CD4-positive, alpha-beta T cell treated with Interleukin-4 for 1 hour (primary cell): ENCODE measurements at places on chromosomes 11 and 22.

DNA sequence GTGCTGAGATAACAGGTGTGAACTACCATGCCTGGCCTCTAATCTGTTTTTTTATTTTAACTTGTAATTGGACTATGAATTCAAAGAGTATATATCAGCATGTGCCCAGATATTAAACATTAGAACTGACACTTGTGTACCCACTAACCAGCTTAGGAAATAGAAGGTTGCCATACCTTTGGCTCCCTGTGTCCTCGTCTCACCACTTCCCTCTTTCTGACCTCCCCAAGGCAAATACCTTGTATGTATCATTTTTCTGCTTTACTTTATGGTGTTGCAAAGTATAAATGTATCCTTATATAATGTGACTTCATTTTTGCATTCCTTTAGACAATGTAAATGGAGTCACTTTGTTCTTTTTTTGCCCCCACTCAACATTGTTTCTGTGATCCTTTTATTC lies 9.1 kb downstream of the PPP6R3 start:
- no peak for DNase-seq

- no peak for DNase-seq
These were observed 64.8 kb downstream of the LRRC4C start for GRCh38 chr11:41394521-41395195.

- DNase-seq: no peak
These were observed 34.0 kb downstream of the IRAG1 start for GRCh38 chr11:10659339-10660216.

GRCh38 chr11:107789767-107790166 lies 68.8 kb downstream of the SLC35F2 start:
- DNase-seq: no peak

DNA sequence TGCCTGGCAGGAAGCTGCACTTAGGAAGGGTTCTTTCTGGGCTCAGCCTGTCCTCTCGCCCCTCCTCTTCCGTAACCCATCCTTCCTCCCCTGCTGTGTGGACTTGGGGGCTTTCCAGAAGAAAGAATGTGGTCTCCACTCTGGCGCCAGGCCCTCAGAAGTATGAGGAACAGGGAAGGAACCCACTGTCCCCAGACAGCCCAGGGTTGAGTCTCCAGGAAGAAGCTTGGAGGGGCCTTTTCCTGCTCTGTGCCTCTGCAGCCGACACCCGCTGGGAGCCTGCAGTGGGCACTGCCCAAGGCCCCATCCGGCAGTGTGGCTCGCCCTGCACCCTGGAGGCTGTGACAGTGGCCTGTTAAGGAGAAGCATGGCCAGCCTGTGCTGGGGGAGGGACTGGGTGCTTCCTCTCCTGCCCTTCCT lies 112.6 kb downstream of the ST3GAL4 start:
- no peak for DNase-seq

GRCh38 chr11:108891909-108892511 lies 227.1 kb downstream of the DDX10 start:
- no peak for DNase-seq

- no peak for DNase-seq
These were observed 102.2 kb downstream of the MICAL3 start for GRCh38 chr22:17921871-17922821.

GRCh38 chr11:34344768-34345539 lies 12.9 kb downstream of the ABTB2 start:
- no peak for DNase-seq

DNA sequence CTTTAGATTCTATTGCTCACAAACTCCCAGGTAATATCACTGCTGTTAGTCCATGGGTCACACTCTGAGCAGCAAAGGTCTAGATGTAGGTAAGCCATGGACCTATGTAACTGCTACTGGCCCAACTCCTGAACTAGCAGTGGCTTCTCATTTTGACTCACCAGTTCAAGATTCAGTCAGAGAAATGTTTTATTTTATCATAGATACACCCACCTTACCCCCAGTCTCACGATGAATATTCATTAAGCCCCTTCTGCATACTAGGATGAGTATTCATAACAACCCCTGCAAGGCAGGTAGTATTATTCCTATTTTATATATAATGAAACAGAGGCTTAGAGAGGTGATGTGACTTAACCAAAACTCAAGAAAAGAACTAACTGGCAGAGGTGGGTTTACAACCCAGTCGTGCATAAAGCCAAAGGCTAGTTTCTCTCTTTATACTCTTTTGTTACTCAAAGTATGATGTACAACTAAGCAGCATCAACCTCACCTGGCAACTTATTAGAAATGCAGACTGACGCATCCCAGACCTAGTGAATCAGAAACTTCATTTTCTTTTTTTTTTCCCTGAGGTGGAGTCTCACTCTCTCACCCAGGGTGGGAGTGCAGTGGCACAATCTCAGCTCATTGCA lies 957.6 kb upstream of the CCDC90B start:
- no peak for DNase-seq

DNA sequence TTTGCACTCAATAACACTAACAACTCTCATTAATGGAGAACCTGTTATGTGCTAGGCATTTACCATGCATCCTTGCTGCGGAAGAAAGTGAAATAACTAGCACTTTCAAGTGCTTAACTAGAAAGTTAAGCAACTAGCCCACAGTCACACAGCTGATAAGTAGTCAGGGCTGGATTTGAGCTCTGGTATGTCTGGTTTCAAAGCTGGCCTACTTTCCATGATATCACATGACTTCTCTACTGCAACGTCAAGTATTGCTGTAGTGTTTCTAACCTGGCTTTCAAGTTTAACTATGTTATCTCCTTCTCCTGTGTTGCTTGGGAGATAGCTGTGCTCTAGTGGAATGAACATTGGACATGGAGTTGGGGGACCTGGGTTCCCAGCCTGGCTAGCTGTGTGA lies 12.1 kb downstream of the SLC15A3 start:
- no peak for DNase-seq

GRCh38 chr22:26199665-26200064 lies 30.4 kb downstream of the SEZ6L start:
- no peak for DNase-seq

DNA sequence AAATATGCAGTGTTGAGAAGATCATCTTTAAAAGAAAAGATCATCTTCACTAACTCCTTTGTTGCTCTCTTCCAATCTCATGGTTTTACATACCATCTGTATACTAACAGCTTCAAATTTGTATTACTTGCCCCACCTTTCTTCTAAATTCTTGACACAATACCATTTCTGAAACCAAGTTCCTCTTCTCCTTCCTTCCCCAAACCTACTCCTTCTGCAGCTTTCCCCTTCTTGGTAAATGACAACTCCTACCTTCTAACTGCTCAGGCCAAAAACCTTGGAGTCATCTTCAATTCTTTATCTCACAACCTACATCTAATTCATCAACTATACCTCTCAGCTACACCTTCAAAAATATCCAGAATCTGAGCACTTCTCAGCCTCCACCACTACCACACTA lies 9.3 kb downstream of the PRCP start:
- no peak for DNase-seq

GRCh38 chr22:49958931-49959781 lies 1.4 kb upstream of the PIM3 start:
- no peak for DNase-seq

DNA sequence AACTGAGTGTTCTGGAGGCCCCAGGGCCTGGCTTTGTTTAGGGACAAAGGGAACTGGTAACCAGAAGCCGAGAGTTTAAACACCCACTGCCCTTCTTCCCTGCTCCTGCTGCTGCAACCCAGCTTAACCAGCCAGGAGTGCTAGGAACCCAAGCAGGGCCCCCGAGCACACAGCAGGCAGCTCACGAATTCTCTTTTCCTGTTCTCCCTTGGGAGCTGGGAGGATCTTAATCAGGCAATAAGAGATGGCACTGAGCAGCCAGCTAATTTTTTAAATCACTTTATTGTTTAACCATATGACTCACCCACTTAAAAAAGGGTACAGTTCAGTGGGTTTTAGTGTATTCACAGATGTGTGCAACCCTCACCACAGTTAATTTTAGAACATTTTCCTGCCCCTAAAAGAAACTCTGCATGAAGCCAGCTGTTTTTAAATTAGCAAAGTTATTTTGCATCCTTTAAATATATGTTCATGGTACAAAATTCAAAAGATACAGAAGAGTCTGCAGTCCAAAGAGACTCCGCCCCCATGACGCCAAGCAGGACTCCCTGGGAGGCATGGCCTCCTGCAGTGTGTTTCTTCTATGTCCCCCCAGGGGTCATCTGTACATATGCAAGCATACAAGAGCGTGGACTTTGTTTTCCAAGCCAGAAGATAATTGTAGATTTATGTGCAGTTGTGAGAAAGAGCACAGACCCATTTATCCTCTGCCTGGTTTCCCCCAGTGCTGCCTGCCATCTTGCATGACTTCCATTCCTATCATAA lies 18.9 kb upstream of the PPP6R3 start:
- no peak for DNase-seq

GRCh38 chr11:119483881-119484371 lies 61.0 kb upstream of the THY1 start:
- no peak for DNase-seq

GRCh38 chr11:60130496-60130895 lies 42.0 kb downstream of the MS4A2 start:
- peak; percentile 17 for DNase-seq

- DNase-seq: no peak
These were observed 17.6 kb downstream of the PGA5 start for GRCh38 chr11:61258546-61258945.

GRCh38 chr11:70636659-70637058 lies 238.3 kb downstream of the CTTN start:
- DNase-seq: no peak

DNA sequence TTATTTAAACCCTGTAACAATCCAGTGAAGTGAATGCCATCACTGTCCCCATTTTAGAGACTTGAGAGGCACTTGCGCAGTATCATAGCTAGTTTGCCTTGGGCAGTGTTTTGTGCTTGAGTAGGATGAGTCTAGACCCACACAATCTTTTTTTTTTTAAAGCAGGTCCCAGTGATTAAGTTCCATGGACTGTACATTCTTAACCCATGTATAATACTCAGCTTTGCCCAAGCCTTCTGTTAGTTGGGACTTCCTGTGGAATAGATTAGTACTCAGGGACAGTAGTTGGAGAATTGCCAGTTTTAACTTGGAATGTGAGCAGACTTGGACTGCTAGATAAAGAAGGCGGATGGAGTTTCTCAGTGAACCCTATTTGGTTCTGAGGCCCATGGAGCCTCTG lies 108.6 kb upstream of the RASSF10 start:
- DNase-seq: no peak

- DNase-seq: no peak
These were observed 14.6 kb upstream of the NRGN start for GRCh38 chr11:124724979-124725718.

- no peak for DNase-seq
These were observed 892.1 kb downstream of the LRRC4C start for GRCh38 chr11:40567392-40567791.

GRCh38 chr11:57527056-57527631 lies 3.4 kb downstream of the TIMM10 start:
- DNase-seq: peak; percentile 77

GRCh38 chr11:1478011-1478410 lies 8.6 kb downstream of the MOB2 start:
- no peak for DNase-seq

DNA sequence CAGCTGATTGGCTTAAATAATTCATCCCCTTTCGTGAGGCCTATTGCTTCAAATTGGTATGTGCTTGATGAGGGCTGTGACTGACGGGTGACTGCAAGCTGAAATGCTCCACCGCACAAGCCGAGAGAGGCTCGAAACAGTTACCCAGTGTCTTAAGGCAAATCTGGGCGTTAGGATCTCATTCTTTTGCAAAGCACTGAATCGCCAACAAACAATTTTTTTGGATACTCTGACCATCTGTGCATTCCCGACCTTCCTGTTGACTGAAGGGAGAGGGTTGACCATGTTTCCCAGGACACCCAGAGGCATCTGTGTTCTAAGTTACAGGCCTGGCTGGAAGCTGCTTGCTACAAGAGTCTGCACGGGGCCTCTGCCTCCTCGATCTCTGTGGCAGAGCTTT lies 32.1 kb downstream of the CACNG2 start:
- no peak for DNase-seq

DNA sequence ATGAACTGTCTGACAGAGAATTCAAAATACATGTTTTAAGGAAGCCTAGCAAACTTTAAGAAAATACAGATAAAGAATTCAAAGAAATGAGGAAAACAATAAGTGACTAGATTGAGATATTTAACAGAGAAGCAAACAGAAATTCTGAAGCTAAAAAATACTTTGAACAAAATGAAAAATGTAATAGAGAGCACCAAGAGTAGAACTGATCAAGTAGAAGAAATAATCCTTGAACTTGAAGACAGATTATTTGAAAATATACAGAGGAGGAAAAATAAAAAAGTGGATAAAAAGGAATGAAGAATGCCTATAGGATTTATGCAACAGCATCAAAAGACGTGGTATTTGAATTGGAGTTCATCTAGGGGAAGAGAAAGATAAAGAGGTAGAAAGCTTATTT lies 101.9 kb upstream of the OR4B1 start:
- DNase-seq: no peak

GRCh38 chr11:93525601-93526345 lies 17.4 kb downstream of the SMCO4 start:
- no peak for DNase-seq

GRCh38 chr11:45087086-45087899 lies 59.1 kb upstream of the PRDM11 start:
- no peak for DNase-seq

DNA sequence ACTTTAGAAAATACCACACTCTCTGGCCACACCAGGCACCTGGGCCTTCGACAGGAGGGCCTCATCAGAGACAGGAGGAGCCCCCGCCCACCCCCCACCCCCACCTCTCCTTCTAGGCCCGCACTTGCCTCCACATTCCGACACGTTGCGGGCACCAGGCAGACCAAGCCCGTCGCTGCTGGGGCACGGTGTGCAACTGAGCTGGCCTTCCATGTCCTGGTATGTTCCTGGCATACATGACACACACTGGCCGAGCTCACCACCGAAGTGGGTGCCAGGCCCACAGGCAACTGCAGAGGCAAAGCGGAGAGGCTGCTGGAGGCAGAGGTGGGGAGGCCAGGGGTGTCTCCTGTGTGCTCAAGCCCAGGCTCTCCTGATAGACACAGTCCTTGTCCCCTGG lies 27.0 kb upstream of the TTLL12 start:
- DNase-seq: no peak

DNA sequence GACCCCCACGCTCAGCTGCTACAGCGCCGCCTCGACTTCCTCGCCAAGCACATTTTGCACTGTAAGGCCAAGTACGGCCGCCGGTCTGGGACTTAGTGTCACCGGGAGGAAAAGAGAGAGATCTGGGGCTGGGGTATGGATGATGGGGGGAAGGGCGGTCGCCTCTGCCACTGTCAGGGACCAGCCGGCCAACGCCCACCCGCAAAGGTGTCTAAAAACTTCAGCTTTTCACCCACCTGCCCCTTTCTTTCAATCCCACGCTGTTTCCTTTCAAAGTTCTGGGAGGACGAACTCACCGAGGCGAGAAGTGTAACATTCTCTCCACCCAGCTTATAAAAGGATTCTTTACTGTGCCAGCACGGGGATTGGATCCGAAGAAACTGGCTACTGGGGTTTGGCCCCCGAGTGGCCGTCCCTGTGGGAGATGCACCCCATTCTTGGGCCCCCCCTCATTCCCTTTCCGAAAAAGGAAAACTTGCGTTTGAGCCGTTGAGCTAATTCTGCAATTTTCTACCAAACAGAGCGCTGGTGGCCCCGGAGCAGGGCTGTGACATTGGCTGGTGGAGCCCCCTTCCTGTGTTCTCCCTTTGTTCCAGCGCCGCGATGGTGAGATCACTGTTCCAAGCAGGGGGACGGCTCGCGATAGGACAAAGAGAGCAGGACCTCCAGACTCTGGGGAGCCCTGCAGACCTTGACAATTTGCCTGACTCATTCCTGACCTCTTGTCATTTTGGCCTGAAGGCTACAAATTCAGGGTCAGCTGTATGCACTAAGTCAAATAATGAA lies 1.8 kb downstream of the FJX1 start:
- DNase-seq: no peak

- no peak for DNase-seq
These were observed 47.0 kb upstream of the CLMP start for GRCh38 chr11:123241874-123242543.
